Thoracic aorta (tissue), 2 donors: ENCODE measurements at places on chromosomes 12 and 14. TPM values are rescaled to one million over a fixed set of nuclear protein-coding genes. Genes with fewer than 3 reads are reported as not detected.
A peak's percentile ranks its signal among the peaks of the same experiment; 100 is the strongest.

The TAPBPL gene
- 23.7 TPM for total RNA-seq

GRCh38 chr14:56798447-56799342, 11.6 kb downstream of the OTX2 start:
- no peak for DNase-seq
- H3K27me3 ChIP-seq: peaks cover 29% of the 10 kb centered on the region
- no peak overlapping the region for H3K27ac ChIP-seq
- peak overlapping the region; percentile 59 for H3K4me3 ChIP-seq
- no peaks in the 10 kb centered on the region for H3K4me1 ChIP-seq

The ADAM20 gene
- 1.9 TPM for total RNA-seq

DNA sequence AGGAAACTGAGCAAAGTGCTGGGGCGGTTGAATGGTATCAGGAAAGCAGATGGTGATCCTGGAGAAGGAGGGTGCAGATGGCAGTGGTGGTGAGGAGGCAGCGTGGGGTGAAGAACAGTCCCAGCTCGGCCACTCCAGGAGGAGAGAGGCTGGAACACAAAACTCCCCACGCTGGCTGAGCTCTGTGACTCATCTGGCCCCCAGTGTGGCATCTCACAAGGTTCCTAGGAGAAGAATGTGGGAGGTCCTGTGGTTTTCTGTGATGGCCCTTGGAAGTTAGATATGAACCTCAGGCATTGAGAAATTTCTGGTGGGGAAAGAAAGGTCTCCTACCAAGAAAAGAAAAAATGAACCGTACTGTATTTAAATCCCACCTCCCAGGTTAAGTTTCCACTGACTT, 8.0 kb upstream of the NRXN3 start:
- no peaks in the 10 kb centered on the region for H3K4me1 ChIP-seq
- no peak overlapping the region for H3K4me3 ChIP-seq
- no peak overlapping the region for H3K27ac ChIP-seq

DNA sequence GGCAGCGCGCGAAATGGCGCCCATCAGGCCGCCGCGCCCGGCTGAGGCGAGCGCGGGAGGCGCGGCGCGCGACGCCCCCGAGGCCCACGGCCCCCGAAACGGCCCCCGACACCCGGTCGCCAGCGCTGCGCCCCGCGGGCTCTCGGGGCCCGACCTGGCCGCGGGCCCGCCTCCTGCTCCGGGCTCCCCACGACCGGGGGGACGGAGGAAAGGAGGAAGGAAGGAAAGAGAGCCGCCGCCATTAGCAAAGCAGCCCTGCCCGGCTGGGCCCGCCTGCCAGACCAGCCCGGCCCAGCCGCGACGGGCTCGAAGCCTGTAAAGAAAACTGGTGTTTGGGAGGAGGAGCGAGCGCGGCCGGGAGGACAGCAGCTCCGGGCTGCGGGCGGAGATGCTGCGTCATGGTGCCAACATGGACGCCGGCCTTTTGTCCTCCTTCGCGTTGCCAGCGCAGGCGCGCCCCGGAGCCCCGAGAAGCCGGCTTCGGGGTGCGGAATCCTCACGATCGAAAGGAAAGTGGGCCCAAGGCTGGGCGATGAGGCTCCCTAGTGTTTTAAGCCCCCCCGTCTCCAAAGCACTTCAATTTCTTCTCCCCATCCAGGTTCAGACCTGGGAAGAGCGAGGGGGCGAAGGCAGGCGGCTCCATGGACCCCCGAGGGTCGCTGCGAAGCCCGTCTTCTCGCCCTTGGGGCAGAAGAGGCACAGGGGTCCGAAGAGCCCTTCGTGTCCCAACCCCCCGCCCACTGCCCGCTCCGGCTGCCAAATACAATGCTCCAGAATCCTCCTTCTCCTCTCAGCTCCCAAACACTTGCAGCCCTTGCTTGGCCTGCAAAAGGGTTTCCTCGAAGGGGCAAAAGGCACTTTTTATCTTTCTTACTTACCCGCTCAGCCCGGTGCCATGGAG, 2.9 kb upstream of the SETD1B start:
- no peaks in the 10 kb centered on the region for H3K27me3 ChIP-seq
- peak overlapping the region; percentile 95 for H3K4me3 ChIP-seq
- DNase-seq: no peak
- H3K27ac ChIP-seq: peak overlapping the region; percentile 97
- peaks cover 27% of the 10 kb centered on the region for H3K4me1 ChIP-seq
- H3K36me3 ChIP-seq: no peaks in the 10 kb centered on the region

DNA sequence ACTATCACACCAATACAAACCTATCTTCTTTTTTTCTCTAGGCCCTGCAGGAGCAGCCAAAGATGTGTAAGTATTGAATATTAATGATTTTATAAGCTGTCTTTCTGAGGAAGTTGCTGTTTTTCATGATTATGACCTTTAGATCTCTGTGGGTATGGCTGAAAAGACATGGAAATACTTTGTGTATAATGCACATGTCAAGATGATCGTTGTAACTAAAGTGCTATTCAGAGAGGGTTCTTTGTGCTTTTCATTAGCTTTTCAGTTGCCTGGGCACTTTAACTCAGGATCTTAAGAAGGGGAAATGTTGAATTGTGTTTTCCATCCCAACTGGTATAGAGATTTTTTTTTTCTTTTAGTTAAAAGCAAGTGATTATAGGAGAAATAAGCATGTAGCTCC, 18.1 kb downstream of the C12orf75 start:
- no peaks in the 10 kb centered on the region for H3K36me3 ChIP-seq
- no peak for DNase-seq
- H3K27me3 ChIP-seq: no peaks in the 10 kb centered on the region
- peaks cover 38% of the 10 kb centered on the region for H3K4me1 ChIP-seq

DNA sequence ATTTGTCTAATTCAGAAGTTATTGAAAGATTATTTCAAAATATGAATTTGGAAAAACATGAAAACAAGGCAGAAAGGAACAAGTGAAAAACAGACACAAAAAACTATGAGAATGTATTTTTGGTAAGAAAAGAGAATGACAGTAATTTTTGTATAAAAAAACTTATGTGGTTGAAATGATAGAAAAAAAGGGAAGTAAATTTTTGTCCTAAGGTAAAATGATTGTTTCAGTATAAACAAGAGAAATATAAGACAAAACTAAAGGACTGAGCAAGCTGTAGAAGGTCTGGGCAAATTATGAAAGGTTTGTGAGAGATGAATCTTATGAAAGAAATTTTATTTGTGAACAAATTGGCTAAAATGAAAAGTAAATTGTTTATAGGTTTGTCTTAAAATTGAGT, 44.6 kb downstream of the CEP83 start:
- H3K27me3 ChIP-seq: no peaks in the 10 kb centered on the region
- no peak overlapping the region for H3K4me3 ChIP-seq
- no peaks in the 10 kb centered on the region for H3K4me1 ChIP-seq

DNA sequence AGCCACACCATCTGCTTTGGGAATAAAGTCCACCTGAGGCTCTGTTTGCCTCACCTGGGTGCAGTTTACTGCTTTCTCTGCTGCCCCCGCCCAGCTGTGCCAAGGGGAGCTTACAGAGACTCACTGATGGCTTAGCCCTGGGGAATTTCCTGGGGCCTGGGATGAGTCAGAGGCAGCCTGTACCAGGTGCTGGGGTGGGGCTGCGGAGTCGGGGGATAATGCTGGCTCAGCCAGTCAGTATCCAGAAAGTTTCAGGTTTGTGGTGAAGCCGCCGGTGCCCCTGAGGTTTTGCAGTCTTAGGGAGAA, 22.3 kb downstream of the PLEKHG3 start:
- no peak overlapping the region for H3K4me3 ChIP-seq
- peaks cover 37% of the 10 kb centered on the region for H3K36me3 ChIP-seq
- DNase-seq: no peak
- H3K27me3 ChIP-seq: no peaks in the 10 kb centered on the region

- H3K36me3 ChIP-seq: no peaks in the 10 kb centered on the region
- no peak overlapping the region for H3K4me3 ChIP-seq
- DNase-seq: no peak
- H3K27me3 ChIP-seq: no peaks in the 10 kb centered on the region
- H3K4me1 ChIP-seq: no peaks in the 10 kb centered on the region
- H3K27ac ChIP-seq: no peak overlapping the region
Measured at GRCh38 chr12:115632308-115632707, 645.2 kb downstream of the MED13L start.

The NANOG gene
- 0.35 TPM for total RNA-seq

The TMEM132D gene
- total RNA-seq: not detected

GRCh38 chr12:15700595-15700994, 88.6 kb downstream of the EPS8 start:
- H3K27me3 ChIP-seq: no peaks in the 10 kb centered on the region
- H3K4me3 ChIP-seq: no peak overlapping the region
- H3K27ac ChIP-seq: peak overlapping the region; percentile 72
- peaks cover 52% of the 10 kb centered on the region for H3K4me1 ChIP-seq

The SLC25A47 gene
- not detected for total RNA-seq

GRCh38 chr12:121112496-121112895, 20.2 kb upstream of the P2RX7 start:
- H3K4me1 ChIP-seq: no peaks in the 10 kb centered on the region
- H3K27me3 ChIP-seq: no peaks in the 10 kb centered on the region
- H3K36me3 ChIP-seq: no peaks in the 10 kb centered on the region
- no peak for DNase-seq
- no peak overlapping the region for H3K4me3 ChIP-seq

GRCh38 chr14:102949801-102950451, 27.5 kb downstream of the AMN start:
- peaks cover 84% of the 10 kb centered on the region for H3K36me3 ChIP-seq
- DNase-seq: peak; percentile 28
- no peaks in the 10 kb centered on the region for H3K27me3 ChIP-seq
- no peak overlapping the region for H3K27ac ChIP-seq
- peaks cover 19% of the 10 kb centered on the region for H3K4me1 ChIP-seq
